ENCODE measurements at places on chromosomes 13 and 19.

DNA sequence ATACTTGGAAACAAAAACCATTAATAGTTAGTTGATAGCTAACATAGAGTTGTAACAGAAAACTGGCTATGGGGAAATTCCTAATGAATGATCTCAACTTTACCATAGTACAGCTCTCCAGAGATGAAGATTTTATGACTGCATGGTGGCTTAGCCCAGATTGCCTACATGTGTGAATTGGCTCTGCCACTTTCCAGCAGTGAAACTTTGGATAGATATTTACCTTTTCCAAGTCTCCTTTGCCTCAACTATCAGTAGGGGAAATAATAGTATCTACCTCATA is 161.1 kb downstream of the LACC1 start:
- no peak for DNase-seq

- DNase-seq, result no peak
Observed at GRCh38 chr13:25281193-25281934, 5.9 kb downstream of the MTMR6 start.

- no peak for DNase-seq
Observed at GRCh38 chr13:75825161-75825560, 189.0 kb downstream of the LMO7 start.

DNA sequence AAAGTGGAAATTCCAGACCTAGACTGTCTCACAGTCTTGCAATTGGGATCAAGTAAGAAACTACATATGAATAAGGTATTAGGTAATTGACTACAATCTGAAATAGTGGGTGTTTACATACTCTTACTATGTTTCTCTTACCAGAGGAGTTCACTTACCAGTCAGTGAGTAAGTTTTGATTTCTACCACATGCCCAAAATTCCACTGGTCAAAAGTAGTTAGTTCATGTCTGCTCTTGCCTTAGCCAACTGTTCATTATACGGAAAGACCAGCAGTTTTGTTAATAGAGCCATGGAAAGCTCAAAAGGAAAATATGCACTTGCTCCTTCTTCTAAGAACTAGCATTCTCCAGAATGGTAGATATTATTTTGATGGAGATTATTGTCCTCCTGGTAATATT is 490.8 kb downstream of the RFC3 start:
- DNase-seq, result no peak

DNA sequence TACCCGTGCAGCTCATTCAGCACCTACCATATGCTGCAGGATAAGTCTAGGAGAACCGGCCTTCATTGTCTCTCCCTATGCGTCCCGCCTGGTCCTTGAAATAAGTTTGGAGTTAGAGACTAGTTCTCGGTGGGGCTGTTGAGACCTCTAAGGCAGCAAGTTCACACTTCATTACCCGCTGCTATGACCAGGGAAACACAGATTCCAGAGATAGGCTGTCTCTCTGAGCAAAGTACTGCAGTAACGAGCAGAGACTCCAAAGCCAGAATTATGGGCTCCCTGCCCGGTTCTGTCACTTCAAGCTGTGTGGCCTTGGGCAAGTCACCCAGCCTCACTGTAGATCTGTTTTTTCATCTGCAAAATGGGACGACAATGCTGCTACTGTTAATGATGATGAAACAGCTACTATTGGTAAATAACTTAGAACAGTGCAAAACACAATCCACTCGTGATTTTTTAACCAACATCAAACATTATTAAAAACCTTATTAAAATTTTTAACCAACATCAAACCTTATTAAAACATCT is 184.1 kb downstream of the USP12 start:
- no peak for DNase-seq

GRCh38 chr13:103663996-103664395 is 597.8 kb upstream of the SLC10A2 start:
- no peak for DNase-seq

All from bone marrow (tissue), 2 donors.